ENCODE measurements at places on chromosomes 3 and 15.

DNA sequence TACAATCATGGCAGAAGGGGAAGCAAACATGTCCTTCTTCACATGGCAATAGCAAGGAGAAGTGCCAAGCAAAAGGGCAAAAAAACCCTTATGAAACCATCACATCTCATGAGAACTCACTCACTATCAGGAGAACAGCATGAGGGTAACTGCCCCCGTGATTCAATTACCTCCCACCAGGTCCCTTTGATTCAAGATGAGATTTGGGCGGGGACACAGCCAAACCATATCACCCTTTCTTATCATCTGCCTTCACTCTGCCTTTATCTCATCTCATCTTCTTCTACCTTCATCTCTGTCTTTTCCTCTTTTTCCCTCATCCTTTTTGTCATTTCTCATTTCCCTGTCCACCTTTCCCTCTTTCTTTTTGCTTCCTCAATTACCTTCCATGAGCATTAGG lies 149.6 kb downstream of the AGBL1 start:
- DNase-seq: no peak

DNA sequence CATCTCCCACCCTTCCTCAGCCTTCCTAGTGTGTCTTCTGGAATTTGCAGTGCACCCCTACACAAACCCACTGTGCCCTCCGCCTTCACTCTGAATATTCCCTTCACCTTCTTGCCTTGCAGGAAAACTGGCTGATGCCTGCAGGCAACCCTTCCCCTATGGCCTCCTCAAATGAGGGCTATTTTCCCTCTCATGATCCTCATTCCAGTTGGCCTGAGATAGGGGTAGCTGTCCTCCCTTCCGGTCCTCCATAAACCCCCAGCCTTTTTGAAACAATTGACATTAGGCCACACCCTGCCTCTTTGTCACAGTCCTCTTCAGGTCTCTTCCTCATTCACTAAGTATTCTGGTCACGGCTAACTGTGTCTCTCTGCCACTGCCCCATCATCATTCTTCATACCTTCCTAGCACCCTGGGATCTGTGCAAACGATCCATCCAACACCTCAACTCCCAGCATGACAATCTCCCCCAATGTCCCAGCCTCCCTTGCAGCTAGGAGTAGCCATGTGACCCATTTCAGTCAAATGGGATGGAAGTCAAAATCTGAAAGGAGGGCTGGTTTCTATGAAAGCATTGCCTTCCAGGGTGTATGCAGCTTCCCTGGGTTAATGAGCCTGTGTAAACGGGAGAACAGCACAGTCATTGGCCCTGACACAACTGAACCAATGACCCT lies 8.5 kb upstream of the TICRR start:
- DNase-seq: no peak

DNA sequence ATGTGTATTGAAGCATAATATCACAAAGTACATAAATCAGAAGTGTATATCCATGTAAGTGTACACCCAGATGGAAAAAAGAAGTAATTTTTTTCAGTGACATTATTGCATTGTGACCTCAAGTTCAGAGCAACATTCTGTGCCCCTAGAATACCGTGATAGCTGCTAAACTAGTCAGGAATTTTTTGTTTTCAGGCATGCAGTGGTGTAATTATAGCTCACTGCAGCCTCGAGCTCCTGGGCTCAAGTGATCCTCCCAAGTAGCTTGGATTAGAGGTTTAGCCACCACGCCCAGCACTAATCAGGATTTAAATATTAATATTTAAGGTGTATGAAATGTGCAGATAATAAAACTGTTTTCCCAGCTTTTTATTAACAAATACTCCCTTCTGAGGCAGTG lies 25.5 kb downstream of the SEC62 start:
- DNase-seq: no peak

GRCh38 chr3:16349986-16350596 lies 85.1 kb downstream of the OXNAD1 start:
- DNase-seq: no peak

DNA sequence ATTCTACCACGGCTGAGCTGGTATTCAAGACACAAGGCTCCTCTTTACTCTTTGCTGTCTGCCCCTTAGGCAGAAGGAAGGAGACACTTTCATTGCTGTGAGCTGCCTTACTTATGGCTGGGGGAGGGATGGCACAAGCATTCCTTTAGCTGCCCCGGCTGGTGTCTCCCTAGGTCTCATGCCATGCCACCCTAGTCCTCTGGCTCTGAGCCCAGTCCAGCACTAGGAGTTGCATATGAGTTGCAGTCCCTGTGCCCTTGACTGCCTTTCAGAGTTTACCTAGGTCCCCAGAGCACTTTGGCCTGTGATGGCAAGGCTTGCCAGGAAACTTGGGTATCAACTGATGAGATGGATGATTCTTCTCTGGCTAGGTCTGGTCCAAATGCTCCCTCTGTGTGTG lies 296.4 kb downstream of the RBMS3 start:
- no peak for DNase-seq

- no peak for DNase-seq
Measured at GRCh38 chr3:188298585-188298984, 144.6 kb downstream of the LPP start.

All from HL-60 (cell line).